Stimulated activated CD4-positive, alpha-beta T cell treated with anti-CD3 and anti-CD28 coated beads, Interleukin-1b, Interleukin-23, amount 100 ng/mL, for 1 hour (primary cell): ENCODE measurements at places on chromosomes 1 and 21.

DNA sequence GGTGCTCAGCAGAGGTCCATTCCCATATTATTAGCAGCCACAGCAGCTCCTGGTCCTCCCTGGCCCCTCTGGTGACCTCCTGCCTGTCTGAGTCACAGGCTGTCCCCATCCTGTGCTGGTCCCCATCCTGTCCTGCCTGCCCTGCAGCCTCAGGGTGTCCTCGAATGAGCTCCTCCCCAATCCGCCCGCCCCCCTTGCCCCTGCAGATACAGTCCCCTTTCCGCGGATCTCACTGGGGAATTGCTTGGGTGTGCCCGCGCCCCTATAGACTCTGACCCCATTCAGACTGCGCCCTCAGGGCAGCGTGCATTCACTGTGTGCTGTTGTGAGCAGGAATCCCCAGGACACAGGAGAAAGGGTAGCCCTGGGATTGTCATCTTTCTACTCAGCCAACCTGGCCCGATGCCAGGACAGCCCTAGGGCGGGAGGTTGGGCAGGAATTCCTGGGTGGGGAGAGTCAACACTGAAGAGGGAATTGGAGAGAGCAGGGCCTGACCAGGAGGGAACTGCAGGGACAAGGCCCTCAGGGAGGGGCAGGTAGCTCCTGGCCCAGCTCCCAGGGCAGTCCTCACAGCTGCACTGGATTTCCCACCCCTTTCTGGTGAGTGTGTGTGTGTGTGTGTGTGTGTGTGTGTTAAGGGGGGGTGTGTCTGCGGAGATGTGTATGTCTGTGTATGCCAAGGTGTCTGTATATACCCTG, 1.1 kb upstream of the GUCA2A start:
- no peak for DNase-seq

GRCh38 chr1:223721658-223722607, 9.6 kb downstream of the CAPN2 start:
- DNase-seq: no peak

DNA sequence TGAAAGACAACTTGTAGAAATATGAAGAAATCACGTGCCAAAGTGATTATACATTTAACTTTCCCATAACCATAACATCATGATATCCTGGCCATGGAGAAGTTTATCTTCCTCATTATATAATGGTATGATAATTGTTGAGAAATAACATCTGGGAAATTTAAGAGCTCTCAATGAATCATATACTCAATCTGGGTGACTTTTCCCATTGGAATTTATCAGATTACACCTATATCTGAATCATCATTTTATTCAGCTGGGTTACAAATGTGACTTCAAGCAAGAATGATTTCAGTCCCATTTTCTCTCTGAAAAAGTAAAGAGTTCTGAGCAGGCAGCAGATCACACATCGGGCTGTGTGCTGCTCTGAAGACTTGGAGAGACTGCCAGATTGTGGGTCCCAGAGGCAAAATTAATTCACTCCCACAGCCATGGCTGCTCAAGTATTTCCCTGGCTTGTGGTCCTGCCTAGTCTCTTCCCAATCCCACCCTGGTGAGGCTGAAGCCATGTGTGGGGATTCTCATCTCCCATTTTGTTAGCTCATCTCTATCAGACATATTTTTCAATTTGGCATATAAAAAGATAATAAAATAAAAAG, 278.0 kb downstream of the MRPL39 start:
- DNase-seq: no peak

- DNase-seq: no peak
Observed at GRCh38 chr1:107687849-107688753, 276.9 kb downstream of the VAV3 start.

DNA sequence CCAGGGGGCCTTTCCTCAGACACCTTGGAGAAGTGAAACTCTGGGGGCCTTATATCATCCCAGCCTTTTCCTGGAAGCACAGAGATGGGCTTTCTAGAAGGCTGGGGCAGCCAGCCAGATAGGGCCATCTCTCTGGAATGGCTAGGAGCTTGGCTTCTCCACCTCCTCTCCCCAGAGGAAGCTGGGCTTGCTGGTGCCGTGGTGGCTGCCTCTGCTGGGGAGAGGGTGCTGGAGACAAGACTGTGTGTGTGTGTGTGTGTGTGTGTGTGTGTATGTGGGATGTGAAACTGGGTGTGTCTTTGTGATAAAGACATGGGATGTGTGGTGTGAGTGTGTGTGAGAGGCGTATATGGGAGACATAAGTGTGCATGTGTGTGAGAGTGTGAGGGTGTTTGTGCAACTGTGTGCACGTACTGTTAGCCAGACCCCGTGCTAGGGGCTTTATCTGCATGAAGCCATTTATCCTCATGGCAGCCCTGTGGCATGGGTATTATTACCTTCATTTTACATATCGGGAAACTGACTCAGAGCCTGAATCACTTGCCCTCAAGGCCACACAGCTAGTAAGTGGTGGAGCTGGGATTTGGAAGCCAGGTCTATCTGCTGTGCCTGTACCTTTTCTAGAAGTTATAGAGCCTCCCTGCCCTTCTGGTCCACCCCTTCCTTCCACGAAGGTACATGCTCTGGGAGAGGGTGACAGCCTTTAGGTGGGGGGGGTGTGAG, 44.2 kb downstream of the PTPRU start:
- no peak for DNase-seq

- DNase-seq: no peak
Observed at GRCh38 chr1:21869620-21870121, 57.6 kb downstream of the LDLRAD2 start.

DNA sequence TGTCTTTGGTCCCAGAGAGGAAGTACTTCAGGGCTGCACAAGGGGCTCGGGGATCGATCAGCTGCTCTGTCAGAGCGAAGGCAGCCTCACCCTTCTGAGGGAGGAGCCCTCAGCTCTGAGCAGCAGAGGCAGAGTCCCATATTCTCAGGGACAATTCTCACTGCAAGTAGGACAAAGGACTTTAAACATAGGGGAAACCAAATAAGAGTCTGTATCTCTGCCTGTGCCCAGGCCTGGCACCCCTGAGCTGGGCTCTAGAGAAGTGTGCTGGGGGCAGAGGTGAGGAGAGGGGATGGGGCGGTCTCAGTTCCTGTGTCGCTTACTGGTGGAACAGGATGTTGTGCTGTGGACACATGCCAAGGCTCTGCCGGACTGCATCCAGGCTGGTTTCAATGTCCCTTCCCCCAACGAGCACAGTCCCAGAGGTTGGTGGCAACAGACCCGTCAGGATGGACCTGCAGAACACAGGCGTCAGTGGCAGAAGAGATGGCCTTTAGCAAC, 76.6 kb downstream of the ABCA4 start:
- DNase-seq: no peak

- no peak for DNase-seq
Observed at GRCh38 chr1:182724215-182724614, 39.8 kb upstream of the RGS8 start.

DNA sequence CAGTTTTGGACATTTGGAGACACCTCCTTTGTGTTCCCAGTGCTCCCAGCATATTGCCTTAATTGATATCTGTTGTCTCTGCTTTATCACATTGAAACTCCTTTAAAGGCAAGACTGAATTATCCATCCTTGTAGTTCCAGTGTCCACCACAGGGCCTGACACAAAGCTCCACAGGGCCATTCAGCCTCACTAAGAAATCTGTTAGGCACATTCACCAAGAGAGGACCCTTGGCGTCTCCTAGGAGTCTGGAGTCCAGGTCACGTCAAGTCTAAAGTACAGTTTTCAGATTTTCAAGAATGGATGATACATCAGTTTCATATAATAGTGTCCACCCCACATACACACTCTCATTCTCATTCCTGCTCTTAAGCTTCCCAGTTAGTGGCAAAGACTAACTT, 4.8 kb downstream of the ACP6 start:
- no peak for DNase-seq

- no peak for DNase-seq
Observed at GRCh38 chr1:23394181-23394580, 24.5 kb upstream of the ZNF436 start.

DNA sequence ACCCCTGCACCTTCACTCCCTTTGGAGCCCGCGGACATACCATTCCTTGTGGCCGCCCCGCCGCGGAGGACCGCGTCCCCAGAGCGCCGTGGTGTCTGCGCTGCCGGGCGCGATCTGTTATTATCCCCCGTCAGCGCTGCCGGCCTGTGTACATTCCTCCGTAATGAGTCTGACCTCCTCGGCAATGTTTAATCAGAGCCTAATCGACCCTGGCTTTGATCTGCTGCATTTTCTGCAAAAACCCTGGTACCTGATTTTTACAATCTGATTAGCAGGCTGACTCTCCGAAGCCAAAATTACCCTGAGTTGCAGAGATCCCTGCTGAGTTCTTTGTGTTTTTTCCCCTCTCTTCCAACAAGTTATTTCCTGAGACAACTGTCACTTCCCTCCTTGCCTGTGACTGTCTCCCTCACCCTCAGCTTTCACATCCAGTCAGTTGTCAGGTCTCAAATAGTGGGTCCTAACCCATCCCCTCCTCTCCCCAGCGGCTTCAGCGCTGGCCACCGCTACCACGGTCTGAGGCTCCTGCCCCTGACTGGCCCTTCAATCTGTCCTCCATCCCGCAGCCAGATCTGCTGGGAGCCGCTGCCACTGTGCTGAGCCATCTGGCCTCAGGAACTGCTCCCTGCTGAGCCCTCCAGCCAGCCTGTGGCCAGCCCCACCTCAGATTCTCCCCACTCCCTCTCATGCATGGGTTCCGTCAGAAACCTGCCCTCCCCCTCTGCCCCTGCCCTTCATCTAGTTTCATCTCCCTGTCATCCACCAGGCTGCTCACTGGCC, 53.5 kb downstream of the GLIS1 start:
- DNase-seq: no peak

- DNase-seq: no peak
Observed at GRCh38 chr1:55827350-55827749, 612.2 kb upstream of the USP24 start.

- DNase-seq: no peak
Observed at GRCh38 chr1:101150670-101151069, 86.1 kb upstream of the S1PR1 start.

DNA sequence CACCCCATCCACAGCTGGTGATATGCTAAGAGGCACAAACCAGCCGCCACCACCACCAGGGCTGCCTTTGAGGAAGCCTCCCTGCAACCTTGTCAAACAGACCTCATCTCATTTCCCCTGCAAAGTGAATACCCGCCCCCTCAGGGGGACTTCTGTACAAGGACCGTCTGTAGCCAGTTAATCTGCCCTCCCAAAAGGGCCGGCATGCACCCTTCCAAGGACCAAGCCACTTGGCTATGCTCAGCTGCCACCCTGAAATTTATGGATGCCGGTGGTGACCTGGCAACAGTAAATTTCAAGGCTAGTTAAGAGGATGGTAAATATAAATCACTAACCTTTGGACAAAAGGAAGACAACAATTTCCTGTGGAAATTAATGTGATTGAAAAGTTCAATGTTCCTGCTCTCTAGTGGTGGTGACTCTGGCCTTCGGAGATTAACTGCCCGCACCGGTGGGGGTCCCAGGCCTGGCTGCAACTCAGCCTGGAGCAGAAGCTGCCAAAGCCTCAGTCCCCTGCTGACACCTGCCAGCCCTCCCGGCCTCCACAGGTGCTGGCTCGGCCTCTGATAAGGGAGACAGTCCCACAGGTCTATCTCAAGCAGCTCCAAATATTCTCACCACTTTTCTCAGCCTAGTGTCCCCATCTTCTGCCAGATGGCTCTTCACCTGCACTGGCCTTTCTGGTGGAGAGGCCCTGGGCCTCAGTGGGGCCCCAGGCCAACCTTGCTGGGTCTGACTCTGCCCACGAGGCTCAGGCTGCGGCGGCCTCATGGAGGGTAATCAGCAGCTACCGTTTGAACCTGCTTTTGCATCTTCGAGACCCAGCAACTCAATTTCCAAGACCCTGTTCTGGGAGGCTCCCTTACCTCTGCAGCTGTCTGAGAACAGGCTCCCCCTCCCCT, 12.2 kb downstream of the TMEM53 start:
- DNase-seq: no peak

DNA sequence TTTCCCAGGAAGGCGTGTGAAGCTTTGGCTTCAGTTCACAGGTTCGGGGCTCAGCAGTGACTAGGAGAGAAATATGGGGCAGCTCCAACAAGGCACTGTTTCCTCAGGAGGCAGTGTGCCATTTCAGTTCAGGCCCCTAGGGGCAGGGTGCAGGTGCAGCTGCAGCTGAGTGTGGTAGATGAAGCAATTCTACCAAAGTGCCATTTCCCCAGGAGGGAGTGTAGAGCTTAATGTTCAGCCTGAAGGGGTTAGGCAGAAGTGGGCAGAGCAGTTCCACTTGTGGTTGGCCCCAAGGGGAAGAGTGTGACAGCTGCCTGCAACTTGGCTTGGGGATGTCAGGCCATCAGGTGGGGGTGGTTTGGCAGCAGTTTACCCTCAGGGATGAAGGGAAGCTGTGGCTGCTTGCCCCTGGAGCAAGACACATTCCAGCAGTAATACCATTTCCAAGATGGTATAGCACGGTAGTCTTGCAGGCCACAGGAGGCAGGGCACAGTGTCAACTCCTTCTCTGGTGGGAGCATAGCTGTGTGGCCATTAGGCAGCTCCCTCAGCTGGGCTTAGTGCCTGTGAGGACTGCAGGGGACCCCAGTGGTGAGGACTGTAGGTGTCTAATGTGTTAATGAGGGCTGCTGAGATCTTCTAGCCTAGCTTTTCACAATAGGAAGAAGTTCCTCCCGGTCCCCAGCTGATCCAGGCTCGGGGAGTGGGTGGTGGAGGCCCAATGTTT, 34.7 kb downstream of the RGSL1 start:
- no peak for DNase-seq

- no peak for DNase-seq
Observed at GRCh38 chr1:92752719-92753118, 32.2 kb downstream of the EVI5 start.

DNA sequence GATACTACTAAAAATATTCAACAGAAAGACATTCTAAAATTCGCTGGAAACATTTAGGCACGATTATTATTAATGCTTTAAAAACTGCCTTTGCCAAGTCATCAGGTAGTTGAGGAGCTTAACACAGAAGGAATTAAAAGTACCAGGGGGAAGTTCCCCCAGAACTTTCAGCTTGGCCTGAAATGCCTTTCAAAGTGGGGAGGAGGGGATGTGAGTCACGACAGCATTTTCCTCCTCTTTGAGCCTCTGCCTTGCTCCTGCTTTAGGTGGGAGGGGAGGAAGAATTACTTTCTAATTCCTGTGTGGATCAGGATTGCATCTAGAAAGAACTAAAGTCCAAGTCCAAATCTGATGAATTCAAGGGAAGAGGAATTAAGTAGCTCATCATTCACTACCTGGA, 183.7 kb downstream of the CLIC6 start:
- DNase-seq: no peak

- no peak for DNase-seq
Observed at GRCh38 chr1:90534116-90534515, 183.0 kb downstream of the BARHL2 start.

DNA sequence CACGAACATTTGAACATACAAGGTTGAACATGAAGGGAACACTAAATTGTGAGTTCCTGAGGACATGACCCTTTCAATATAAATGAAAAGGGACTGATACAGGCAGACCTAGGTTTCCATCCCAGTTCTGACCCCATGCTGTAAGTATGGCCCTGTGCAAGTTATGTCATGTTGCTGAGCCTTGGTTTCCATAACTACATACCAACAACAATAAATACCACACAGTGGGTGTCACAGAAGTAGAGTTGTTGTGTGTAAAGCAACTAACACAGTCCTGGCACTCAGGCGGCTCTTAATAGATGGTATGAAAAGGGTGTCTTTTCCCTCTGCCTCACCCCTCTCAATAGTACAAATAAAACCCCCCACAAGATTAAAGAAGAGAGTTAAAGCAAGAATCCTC, 140.8 kb downstream of the LMX1A start:
- DNase-seq: no peak

- DNase-seq: no peak
Observed at GRCh38 chr21:45086337-45086958, 12.1 kb downstream of the ADARB1 start.

- DNase-seq: no peak
Observed at GRCh38 chr1:161350671-161351070, 17.0 kb downstream of the CFAP126 start.
